Mesothelial cell of epicardium (in vitro differentiated cells): ENCODE measurements at places on chromosomes 1 and 21. TPM values are rescaled to one million over a fixed set of nuclear protein-coding genes. Genes with fewer than 3 reads are reported as not detected.

- no peak for DNase-seq
These were observed 663.2 kb downstream of the ADGRL2 start for GRCh38 chr1:82463951-82464350.

DNA sequence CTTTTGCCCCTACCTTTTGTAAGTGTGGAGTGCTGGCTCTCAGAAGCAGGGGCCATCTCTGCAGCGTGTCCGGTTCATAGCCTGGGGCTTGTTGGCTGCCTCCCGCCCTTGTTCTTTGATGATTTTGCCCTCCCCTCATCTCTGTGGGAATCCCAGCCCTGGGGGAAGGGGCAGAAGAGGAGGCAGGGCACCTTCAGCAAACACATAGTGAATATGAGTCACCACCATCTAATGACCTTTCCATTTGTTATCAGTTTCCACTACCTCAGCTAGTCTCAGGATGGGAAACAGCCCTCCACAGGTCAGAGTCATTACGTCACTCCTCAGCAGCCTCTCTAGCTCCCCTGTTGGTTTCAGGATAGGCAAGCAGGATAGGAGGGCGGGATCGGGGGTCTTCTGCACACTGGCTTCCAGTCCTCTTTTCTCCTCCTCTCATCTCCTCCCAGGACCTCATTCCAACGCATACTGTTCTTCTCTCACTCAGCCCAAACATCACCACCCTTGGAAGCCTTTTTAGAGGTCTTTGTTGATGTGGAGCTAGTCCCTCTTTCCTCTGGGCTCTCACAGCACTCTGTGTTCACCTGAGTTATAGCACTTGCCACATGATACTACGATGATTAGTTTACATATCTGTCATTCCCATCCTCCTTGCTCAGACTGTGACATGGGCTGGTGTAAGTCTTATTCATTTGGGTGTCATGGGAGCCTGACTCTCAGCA lies 15.8 kb downstream of the GADD45A start:
- no peak for DNase-seq

DNA sequence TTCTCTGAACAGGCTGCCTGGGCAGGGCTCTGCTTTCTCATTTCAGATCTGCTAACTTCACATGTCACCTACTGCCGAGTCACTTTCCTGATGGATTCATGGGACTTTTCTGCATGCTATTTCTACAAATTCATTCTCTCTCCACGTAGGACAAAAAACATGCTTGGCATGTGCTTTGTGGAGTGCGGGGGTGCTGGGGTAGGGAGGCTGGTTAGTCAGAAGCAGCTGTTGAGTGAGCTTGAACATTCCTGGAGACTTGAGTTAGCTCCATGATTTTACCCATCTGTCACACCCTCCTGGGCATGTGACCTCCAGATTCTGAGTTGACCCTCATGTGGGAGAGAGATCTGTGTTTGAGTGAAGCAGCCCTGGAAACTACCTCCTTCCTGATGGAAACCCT lies 71.4 kb downstream of the UCK2 start:
- no peak for DNase-seq

- DNase-seq = no peak
These were observed 29.7 kb downstream of the PADI2 start for GRCh38 chr1:17089506-17089905.

DNA sequence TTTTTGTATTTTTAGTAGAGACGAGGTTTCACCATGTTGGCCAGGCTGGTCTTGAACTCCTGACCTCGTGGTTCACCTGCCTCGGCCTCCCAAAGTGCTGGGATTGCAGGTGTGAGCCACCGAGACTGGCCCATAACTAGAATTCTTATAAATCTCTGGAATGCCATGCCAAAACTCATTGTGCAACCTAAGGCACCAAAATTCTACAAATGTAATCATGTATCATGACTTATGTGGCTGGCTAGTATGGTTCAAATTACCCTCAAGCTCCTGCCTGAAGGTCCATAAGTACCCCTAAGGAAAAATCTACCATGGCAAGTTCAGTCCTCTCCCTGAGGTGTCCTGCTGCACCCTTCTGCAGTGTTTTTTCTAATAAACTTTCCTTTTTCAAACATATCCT lies 63.8 kb upstream of the CSF1 start:
- no peak for DNase-seq

- DNase-seq = no peak
These were observed 35.4 kb upstream of the DPH5 start for GRCh38 chr1:101060992-101061391.

DNA sequence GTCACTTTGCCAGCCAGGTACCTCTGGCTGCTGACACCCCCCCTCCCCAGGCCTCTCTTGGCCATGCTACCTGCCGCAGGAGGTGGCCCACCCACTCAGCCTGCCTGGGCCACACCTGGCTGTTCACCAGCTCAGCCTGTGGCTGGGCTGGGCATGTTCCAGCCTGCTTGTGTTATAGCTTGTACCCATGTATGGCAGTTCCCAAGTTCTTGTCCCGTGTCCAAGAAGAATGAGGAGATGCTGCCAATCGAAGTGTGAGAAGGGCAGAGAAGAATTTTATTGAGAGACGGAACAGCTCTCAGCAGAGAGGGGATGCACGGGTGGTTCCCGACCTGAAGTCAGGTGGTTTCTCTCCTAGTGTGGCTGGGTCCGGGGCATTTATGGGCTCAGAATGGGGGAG lies 3.9 kb upstream of the MMEL1 start:
- DNase-seq = no peak

Gene S100A5
- not detected in 3 replicates for total RNA-seq

Gene C21orf58
- total RNA-seq = 20.0 to 20.7 TPM (median 20.7 TPM) in 3 replicates
